ENCODE measurements at places on chromosomes 4 and X. TPM values are rescaled to one million over a fixed set of nuclear protein-coding genes. Genes with fewer than 3 reads are reported as not detected.

GRCh38 chr4:57220172-57220571 is 110.0 kb upstream of the IGFBP7 start:
- no peak for DNase-seq

DNA sequence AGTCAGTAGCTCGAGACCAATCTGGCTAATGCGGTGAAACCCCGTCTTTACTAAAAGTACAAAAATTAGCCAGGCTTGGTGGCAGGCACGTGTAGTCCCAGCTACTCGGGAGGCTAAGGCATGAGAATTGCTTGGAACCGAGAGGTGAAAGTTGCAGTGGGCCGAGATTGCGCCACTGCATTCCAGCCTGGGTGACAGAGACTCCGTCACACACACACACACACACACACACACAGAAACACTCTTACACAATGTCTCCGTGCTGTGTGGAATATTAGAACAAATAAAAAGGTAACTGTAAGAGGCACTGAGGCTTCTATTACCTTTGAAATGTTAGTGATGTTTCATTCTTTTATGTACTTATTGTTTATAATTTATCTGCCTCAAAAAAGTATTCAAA is 326.6 kb downstream of the GPAT3 start:
- DNase-seq = no peak

NPFFR2 gene
- polyA plus RNA-seq = not detected

ING2 gene
- polyA plus RNA-seq = 13.6 TPM

- DNase-seq = no peak
These were observed 5.4 kb upstream of the PDLIM5 start for GRCh38 chr4:94446386-94446785.

GRCh38 chrX:24482823-24483415 is 17.8 kb downstream of the PDK3 start:
- no peak for DNase-seq

DNA sequence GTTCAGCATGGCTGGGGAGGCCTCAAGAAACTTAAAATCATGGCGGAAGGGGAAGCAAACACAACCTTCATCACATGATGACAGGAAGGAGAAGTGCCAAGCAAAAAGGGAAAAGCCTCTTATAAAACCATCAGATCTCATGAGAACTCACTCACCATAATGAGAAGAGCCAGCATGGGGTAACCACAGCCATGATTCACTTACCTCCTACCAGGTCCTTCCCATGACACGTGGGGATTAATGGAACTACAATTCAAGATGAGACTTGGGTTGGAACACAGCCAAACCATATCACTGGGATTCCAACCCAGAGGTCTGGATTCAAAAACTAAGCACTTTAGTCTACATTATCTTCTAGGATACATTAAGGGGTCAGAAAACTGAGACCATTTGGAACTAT is 609.6 kb upstream of the SPANXN1 start:
- DNase-seq = no peak

TMSB15B gene
- polyA plus RNA-seq = 6.5 TPM

DNA sequence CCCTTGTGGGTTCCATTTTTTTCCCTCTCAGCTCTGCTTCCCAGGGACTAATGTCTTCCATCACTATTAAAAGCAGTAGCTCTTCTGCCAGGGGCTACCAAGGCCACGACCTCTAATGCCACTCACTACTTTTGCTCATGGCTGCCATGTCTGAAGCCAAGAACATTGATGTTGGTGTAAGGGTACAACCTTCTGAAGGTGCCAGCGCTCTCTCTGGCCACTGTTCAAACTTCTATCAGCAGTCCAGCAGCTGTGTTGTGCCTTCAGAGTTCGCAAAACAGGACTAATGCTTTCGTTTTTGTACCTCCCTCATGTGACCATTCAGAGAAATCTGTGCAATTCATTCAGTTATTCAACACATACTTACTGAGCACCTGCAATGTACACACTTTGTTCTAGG is 121.5 kb upstream of the ENPEP start:
- DNase-seq = no peak

- no peak for DNase-seq
These were observed 115.5 kb upstream of the TMEM150C start for GRCh38 chr4:82677327-82677726.

DNA sequence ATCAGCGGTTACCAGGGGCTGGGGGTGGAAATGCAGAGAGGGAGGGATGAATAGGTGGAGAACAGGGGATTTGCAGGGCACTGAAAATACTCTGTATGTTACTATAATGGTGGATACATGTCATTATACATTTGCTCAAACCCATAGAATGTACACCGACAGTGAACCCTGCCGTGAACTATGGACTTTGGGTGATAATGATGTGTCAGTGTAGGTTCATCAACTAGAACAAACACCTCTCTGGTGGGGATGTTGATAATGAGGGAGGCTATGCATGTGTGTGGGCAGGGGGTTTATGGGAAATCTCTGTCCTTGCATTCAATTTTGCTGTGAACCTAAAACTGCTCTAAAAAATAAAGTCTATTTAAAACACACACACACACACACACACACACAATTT is 11.5 kb downstream of the HPSE start:
- DNase-seq = no peak

ITIH6 gene
- polyA plus RNA-seq = not detected

PPEF2 gene
- polyA plus RNA-seq = not detected

GRCh38 chr4:168844353-168845049 is 165.6 kb downstream of the CBR4 start:
- DNase-seq = no peak

CT55 gene
- polyA plus RNA-seq = not detected

ATOH1 gene
- polyA plus RNA-seq = not detected

GRCh38 chr4:52628543-52628942 is 30.6 kb downstream of the USP46 start:
- DNase-seq = no peak

GRCh38 chr4:185344743-185345538 is 50.8 kb downstream of the LRP2BP start:
- DNase-seq = no peak

- DNase-seq = peak; percentile 1
These were observed 55.3 kb upstream of the RAPGEF2 start for GRCh38 chr4:159047478-159048165.

- no peak for DNase-seq
These were observed 81.8 kb upstream of the NDP start for GRCh38 chrX:44054863-44055601.

SMARCA1 gene
- polyA plus RNA-seq = 71.8 TPM

PRR27 gene
- polyA plus RNA-seq = not detected

DNA sequence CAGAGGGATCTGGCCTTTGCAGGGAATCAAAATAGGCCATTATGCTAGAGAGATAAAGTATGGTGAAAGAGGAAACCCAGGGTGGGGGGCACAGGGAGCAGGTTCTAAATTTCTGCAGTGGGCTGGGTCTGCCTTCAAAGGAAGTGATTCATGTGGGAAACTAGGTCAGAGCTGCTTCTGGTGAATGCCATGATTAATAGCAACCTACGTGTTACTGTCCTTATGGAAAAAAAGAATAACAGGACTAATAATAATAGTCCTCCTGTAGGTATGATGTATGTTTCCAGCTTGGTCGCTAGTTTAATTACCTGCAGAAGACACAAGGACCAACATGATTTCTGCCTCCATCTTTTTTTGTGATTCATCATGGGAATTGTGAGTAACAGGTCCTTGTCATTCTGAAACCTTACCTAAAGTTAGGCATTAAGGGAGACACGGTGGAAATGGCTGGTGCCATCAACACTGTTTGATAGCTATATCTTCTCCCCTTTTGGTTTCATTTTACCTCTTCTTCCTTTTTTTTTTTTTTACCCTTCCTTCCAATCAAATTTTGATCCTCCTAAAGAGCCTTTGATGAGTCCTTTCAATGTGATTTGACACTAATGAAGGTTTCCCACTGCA is 180.4 kb downstream of the CPEB2 start:
- DNase-seq = no peak

- DNase-seq = no peak
These were observed 77.0 kb upstream of the ARMCX2 start for GRCh38 chrX:101736651-101737050.

DNA sequence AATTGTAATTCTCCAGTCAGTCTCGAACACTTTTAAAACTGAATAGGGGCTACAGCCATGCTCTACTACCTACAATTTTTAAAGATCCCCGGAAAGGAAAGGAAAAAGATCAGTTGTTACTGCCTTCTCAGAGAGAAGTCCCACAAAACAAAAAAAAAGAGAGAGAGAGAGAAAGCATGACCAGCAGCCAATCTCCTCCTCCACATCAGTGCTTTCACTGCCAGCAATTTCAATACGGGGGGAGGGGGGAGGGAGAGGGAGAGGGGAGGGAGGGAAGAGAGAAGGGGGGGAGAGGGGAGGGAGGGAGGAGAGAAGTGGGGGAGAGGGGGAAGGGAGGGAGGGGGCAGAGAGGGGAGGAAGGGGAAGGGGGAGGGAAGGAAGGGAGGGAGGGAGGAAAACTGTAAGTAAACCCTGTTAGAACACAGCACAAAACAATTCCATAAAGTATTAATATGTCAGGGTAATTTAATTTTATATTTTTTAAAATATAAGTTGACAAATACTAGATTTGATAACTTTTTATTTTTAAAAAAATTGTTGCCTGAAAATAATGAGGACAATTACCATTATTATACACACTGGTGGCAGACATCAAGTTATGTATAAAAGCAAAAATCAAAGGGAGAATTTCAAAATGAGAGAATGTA is 108.0 kb downstream of the LRBA start:
- DNase-seq = no peak

ELF4 gene
- polyA plus RNA-seq = 17.0 TPM

COL4A6 gene
- polyA plus RNA-seq = 12.5 TPM

GRCh38 chr4:7299010-7299907 is 106.9 kb downstream of the SORCS2 start:
- no peak for DNase-seq

- no peak for DNase-seq
These were observed 1925.5 kb downstream of the ARAP2 start for GRCh38 chr4:34318773-34319172.

DNA sequence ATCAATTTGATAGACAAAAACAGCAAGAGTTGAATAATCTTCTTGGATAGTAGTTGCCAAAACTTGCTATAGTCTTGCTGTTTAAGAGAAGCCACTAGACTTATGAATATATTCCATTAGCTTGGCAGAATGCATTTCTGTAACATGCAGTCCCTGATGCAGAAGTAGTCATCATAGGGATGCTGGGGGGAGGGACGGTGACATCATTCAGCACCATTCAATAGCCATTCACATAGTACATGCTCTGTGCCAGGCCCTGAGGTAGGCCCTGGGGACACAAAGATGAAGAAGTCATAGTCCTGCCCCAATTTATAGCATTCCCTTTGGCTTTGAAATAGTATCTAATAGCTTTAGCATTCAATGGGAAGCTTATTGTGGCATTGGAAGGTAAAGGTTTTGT is 185.5 kb upstream of the AFF2 start:
- DNase-seq = no peak

- no peak for DNase-seq
These were observed 153.2 kb upstream of the FRG1 start for GRCh38 chr4:189787216-189788031.

GRCh38 chr4:173237762-173238161 is 69.2 kb downstream of the GALNT7 start:
- no peak for DNase-seq

DNA sequence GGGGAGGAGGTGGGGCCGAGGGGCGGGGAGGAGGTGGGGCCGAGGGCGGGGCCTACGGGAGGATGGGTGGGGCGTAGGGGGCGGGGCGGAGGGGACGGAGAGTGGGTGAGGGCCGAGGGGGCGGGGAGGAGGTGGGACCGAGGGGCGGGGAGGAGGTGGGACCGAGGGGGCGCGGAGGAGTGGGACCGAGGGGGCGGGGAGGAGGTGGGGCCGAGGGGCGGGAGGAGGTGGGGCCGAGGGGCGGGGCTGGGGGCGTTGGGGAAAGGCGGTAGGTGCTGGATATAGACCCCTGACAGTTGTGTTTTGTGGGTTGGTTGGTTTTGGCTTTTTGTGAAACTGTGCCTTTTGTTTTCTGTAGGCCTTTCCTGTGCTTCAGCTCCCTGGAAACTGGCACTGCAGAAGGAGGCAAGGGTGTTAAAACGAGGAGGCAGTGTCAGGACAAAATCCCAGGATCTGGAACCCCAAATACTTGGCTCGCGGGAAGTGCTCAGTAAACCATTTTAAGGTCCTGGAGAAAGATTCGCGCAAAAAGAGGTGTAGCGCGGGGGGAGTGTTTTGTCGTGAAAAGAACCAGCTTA is 580 bp upstream of the MMGT1 start:
- peak; percentile 41 for DNase-seq

FUNDC1 gene
- 39.6 TPM for polyA plus RNA-seq

- DNase-seq = no peak
These were observed 162.5 kb downstream of the PRDM5 start for GRCh38 chr4:120760047-120760446.

TMPRSS11B gene
- polyA plus RNA-seq = not detected

PABPC1L2A gene
- polyA plus RNA-seq = not detected

- DNase-seq = peak; percentile 7
These were observed 24.5 kb downstream of the GIMD1 start for GRCh38 chr4:106343865-106344646.

DNA sequence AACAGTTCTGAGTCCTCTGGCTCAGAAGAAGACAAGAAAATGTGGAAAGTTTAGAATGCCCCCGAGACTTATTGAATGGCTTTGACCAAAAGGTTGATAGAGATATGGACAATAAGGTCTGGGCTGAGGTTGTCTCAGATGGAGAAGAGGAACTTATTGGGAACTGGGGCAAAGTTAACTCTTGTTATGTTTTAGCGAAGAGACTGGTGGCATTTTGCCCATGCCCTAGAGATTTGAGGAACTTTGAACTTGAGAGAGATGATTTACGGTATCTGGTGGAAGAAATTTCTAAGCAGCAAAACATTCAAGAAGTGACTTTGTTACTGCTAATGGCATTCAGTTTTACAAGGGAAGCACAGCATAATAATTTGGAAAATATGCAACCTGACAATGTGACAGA is 1549.3 kb upstream of the ADGRL3 start:
- DNase-seq = no peak

USP38 gene
- 5.7 TPM for polyA plus RNA-seq

Measured in A549 (cell line).